CD4-positive, alpha-beta T cell (primary cell): ENCODE measurements at places on chromosomes 2 and 18. TPM values are rescaled to one million over a fixed set of nuclear protein-coding genes. Genes with fewer than 3 reads are reported as not detected.
A peak's percentile ranks its signal among the peaks of the same experiment; 100 is the strongest.

Gene SOWAHC
- 1.6 TPM for total RNA-seq

Gene PARD6G
- 1.1 TPM for total RNA-seq

Gene ELOA2
- not detected for total RNA-seq

Gene CD302
- 1.0 TPM for total RNA-seq

Gene SNED1
- total RNA-seq, result 42.7 TPM

Gene FBXO41
- total RNA-seq, result 16.0 TPM

Gene AGXT
- total RNA-seq, result not detected

Gene GREB1
- total RNA-seq, result 0.31 TPM

Gene COLEC11
- not detected for total RNA-seq

Gene GPAT2
- total RNA-seq, result 1.3 TPM

Gene SOX11
- not detected for total RNA-seq

Gene PRKAG3
- total RNA-seq, result not detected

Gene LHCGR
- not detected for total RNA-seq

DNA sequence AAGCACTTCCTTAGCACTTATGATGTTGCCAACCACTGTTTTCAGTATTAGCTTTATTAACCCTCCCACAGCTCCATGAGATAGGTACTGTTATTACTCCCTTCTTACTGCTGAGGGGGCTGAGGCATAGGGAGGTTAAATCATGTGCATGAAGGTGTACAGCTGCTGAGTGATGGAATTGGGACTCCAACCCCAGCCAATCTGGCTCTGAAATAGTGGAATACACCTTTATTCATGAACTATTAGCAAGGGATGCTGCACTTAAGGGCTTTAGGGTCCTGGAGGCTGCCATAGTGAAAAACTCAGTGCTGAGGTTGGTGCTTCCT is 19.2 kb downstream of the SMARCAL1 start:
- H3K27ac ChIP-seq, result no peak overlapping the region
- no peak for DNase-seq
- H3K36me3 ChIP-seq, result peaks cover 80% of the 10 kb centered on the region
- no peaks in the 10 kb centered on the region for H3K27me3 ChIP-seq
- H3K4me1 ChIP-seq, result no peaks in the 10 kb centered on the region

GRCh38 chr18:48718251-48718959 is 179.6 kb downstream of the CTIF start:
- no peak overlapping the region for H3K27ac ChIP-seq
- H3K27me3 ChIP-seq, result no peaks in the 10 kb centered on the region
- no peak for DNase-seq
- no peaks in the 10 kb centered on the region for H3K36me3 ChIP-seq
- peaks cover 3% of the 10 kb centered on the region for H3K4me1 ChIP-seq

DNA sequence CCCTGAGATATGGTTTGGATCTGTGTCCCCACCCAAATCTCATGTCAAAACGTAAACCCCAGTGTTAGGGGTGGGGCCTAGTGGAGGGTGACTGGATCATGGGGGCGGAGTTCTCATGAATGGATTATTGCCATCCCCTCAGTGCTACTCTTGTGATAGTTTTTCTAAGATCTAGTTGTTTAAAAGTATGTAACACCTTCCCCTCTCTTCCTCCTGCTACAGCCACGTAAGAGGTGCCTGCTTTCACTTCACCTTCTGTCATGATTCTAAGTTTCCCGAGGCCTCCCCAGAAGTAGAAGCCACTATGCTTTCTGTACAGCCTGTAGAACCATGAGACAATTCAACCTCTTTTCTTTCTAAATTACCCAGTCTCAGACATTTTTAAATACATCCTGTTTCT is 16.9 kb downstream of the PUM2 start:
- H3K36me3 ChIP-seq, result peaks cover 10% of the 10 kb centered on the region
- no peak for DNase-seq
- H3K27me3 ChIP-seq, result no peaks in the 10 kb centered on the region
- peaks cover 26% of the 10 kb centered on the region for H3K4me1 ChIP-seq
- no peak overlapping the region for H3K4me3 ChIP-seq

- peaks cover 19% of the 10 kb centered on the region for H3K27me3 ChIP-seq
- H3K36me3 ChIP-seq, result no peaks in the 10 kb centered on the region
- DNase-seq, result peak; percentile 17
- H3K27ac ChIP-seq, result no peak within 1 kb of the TSS
- H3K4me3 ChIP-seq, result peak within 1 kb of the TSS; percentile 55
Measured at GRCh38 chr2:100819370-100820272, at the start of gene NPAS2. NPAS2 (plus strand) TSS chr2:100820139; CDS start chr2:100904755, 84,616 bp downstream.

DNA sequence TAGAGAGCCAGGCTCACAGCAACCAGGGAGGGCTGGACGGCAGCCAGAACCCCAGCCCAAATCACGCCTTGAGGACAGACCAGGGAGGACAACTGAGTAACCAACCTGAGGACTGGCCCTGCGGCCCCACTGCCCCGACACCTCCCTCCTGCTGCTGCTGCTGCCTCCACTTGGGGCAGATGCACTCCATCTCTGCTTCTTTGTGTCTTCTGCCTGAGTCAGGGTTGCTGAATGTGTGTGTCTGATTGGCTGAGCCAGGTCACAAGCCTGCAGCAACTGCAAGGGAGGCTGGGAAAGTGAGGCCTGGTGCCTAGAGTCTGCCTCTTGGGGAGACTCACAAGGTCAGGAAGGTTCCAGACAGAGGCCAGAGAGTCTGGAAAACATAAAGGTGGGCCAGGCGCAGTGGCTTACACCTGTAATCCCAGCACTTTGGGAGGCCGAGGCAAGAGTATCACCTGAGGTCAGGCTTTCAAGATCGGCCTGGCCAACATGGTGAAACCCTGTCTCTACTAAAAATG is 83.4 kb downstream of the ZFP36L2 start:
- H3K4me1 ChIP-seq, result peaks cover 67% of the 10 kb centered on the region
- H3K27ac ChIP-seq, result peak overlapping the region; percentile 30
- no peaks in the 10 kb centered on the region for H3K36me3 ChIP-seq
- no peak for DNase-seq

GRCh38 chr2:173550143-173550542 is 195.5 kb downstream of the CDCA7 start:
- H3K4me1 ChIP-seq, result no peaks in the 10 kb centered on the region
- peaks cover 6% of the 10 kb centered on the region for H3K27me3 ChIP-seq
- no peak for DNase-seq
- H3K4me3 ChIP-seq, result no peak overlapping the region
- H3K36me3 ChIP-seq, result no peaks in the 10 kb centered on the region

GRCh38 chr2:39290433-39290832 is 46.7 kb upstream of the CDKL4 start:
- H3K36me3 ChIP-seq, result peaks cover 21% of the 10 kb centered on the region
- DNase-seq, result no peak
- H3K27ac ChIP-seq, result no peak overlapping the region
- no peaks in the 10 kb centered on the region for H3K4me1 ChIP-seq
- H3K27me3 ChIP-seq, result no peaks in the 10 kb centered on the region

- no peak overlapping the region for H3K4me3 ChIP-seq
- DNase-seq, result no peak
- H3K36me3 ChIP-seq, result peaks cover 28% of the 10 kb centered on the region
Measured at GRCh38 chr2:190459881-190460280, 51.7 kb downstream of the MFSD6 start.

DNA sequence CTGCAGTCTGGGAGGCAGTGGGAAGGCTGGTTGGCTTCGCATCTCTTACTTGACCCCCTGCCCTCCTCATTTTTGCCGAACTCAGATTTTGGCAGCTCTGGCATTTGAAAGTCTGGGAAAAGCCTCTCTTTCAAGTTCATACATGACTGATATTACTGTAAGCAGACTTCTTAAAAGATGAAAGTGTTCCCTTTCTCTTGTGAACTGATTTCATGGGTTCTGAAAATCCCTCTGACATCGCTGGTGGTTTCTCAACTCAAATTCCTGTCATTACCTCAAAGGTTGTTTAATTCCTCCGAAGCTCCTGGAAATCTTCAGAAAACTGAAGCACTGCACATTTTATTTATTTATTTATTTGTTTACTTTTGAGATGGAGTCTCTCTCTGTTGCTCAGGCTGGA is 16.9 kb upstream of the SLC38A11 start:
- no peaks in the 10 kb centered on the region for H3K4me1 ChIP-seq
- no peaks in the 10 kb centered on the region for H3K36me3 ChIP-seq
- H3K4me3 ChIP-seq, result no peak overlapping the region
- no peaks in the 10 kb centered on the region for H3K27me3 ChIP-seq

- no peaks in the 10 kb centered on the region for H3K36me3 ChIP-seq
- H3K27ac ChIP-seq, result no peak overlapping the region
- DNase-seq, result no peak
- H3K4me1 ChIP-seq, result peaks cover 5% of the 10 kb centered on the region
- H3K27me3 ChIP-seq, result no peaks in the 10 kb centered on the region
Measured at GRCh38 chr2:112821682-112822081, 14.9 kb downstream of the IL1B start.

DNA sequence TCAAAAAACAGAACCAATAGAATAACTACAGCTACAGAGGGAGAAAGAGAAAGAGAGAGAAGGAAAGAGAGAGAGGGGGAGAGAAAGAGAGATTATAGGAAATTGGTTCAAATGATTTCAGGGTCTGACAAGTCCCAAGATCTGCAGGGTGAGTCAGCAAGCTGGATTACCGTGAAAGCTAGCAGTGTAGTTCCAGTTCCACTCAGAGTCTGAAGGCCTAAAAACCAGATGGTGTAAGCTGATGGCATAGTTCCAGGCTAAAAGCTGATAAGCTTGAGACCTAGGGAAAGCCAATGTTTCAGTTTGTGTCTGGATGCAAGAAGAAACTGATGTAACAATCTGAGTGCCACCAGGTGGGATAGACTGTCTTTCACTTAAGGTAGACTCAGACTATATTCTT is 397.7 kb downstream of the TRIB2 start:
- no peak for DNase-seq
- H3K4me3 ChIP-seq, result no peak overlapping the region
- H3K4me1 ChIP-seq, result no peaks in the 10 kb centered on the region
- no peaks in the 10 kb centered on the region for H3K36me3 ChIP-seq

DNA sequence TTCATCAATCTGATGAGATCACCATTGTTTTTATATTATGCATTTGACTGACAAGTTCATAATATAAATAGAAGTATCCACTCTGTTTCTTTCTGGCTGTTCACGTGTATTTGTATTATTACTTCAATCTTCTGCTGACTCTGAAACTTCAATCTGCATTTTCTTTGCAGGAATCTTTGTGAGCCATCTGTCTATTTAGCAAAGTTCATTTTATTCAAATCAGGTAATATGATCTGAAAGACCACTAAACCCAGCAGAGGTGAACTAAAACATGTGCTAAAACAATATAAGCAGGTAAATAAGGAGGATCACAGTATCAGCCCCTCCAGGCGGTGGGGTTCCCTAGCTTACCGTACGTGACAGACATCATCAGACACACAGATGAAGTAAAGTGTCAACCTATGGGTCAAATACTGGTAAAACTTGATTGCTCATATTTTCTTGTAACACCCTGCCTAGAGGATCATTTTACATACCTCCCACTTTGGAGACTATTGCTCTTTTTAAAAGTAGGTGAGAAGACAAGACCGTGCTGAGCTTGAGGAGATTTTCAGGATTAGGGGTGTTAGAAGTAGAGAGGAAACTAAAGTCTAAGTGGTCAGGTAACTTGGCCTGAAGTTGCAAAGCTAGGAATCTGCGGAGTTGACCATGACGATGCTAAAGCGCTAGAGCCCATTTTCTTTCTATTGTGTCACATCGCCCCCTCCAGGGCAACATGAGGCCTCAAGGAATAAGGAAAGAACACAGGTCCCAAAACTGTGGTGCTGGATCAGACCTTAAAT is 9.0 kb downstream of the DTNB start:
- no peak overlapping the region for H3K27ac ChIP-seq
- H3K27me3 ChIP-seq, result no peaks in the 10 kb centered on the region
- no peaks in the 10 kb centered on the region for H3K4me1 ChIP-seq

- H3K27me3 ChIP-seq, result no peaks in the 10 kb centered on the region
- no peaks in the 10 kb centered on the region for H3K4me1 ChIP-seq
- H3K36me3 ChIP-seq, result no peaks in the 10 kb centered on the region
- no peak for DNase-seq
- no peak overlapping the region for H3K27ac ChIP-seq
Measured at GRCh38 chr2:6412533-6413091, 453.1 kb downstream of the CMPK2 start.

DNA sequence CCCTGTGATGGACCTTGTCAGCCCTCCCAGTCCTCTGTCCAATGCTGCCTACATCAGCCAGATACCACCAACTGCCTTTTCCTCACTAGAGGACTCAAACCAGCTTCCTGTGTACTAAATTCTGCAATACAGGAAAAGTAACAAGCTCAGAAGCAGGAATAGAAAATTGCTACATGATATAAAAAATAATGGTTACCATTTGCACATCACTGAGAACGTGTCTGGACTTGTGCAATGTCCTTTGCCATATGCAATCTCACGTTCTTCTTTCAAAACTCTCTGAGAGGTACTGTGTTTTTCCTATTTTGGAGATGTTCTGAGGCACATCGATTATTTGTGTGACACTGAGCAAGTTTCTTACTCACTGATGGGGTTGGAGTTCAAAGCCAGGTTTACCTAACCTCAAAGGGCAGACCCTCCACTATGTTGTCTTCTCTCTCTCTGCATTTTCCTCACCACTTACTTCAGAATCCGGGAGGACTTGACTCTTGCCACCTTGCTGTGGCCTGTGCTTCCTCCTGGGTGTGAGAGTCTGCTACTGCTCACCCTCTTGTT is 12.1 kb downstream of the UPP2 start:
- no peak overlapping the region for H3K4me3 ChIP-seq
- DNase-seq, result peak; percentile 5
- H3K27me3 ChIP-seq, result peaks cover 4% of the 10 kb centered on the region
- H3K27ac ChIP-seq, result no peak overlapping the region
- H3K36me3 ChIP-seq, result no peaks in the 10 kb centered on the region

DNA sequence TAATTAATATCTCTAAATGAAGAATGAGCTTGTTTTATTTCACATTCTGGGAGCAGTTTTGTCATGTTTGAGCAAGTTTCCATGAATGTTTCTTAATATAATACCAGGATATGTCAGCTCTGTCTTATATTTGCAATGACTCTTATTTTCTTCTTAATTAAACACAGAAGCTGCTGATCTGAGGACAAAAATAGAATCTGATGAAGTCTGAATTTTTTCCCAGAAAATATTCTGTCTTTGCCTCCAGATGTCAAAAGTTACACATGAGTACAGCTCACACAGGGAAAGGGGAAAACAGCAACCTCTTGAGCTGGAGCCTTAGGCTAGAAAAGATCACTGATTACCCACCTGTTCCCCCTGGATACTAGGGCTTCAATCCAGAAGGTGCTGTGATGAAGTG is 606.6 kb upstream of the SYT4 start:
- no peak overlapping the region for H3K27ac ChIP-seq
- DNase-seq, result no peak
- H3K4me3 ChIP-seq, result no peak overlapping the region
- no peaks in the 10 kb centered on the region for H3K4me1 ChIP-seq
- H3K27me3 ChIP-seq, result no peaks in the 10 kb centered on the region
- no peaks in the 10 kb centered on the region for H3K36me3 ChIP-seq
